ENCODE measurements at places on chromosomes 3 and 15. TPM values are rescaled to one million over a fixed set of nuclear protein-coding genes. Genes with fewer than 3 reads are reported as not detected.

DNA sequence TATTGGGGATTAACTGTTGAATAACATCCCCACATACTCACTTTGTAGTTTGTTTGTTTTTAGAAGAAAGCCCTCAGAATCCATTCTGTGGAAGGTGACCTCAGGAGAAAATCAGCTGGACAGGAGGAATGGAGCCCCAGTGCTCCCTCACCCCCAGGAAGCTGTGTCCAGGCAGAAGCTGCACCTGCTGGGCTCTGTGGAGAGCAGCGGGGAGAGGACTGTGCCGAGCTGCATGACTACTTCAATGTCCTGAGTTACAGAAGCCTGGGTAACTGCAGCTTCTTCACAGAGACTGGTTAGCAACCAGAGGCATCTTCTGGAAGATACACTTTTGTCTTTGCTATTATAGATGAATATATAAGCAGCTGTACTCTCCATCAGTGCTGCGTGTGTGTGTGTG lies 14.0 kb downstream of the TIGIT start:
- no peak for DNase-seq
- no peaks in the 10 kb centered on the region for H3K27me3 ChIP-seq
- H3K36me3 ChIP-seq = no peaks in the 10 kb centered on the region
- no peak overlapping the region for H3K4me3 ChIP-seq

GRCh38 chr3:37210230-37210629 lies 35.8 kb upstream of the LRRFIP2 start:
- H3K27ac ChIP-seq = no peak overlapping the region
- H3K4me1 ChIP-seq = no peaks in the 10 kb centered on the region

GRCh38 chr15:65783872-65784271 lies 8.2 kb downstream of the DENND4A start:
- no peaks in the 10 kb centered on the region for H3K36me3 ChIP-seq
- no peaks in the 10 kb centered on the region for H3K27me3 ChIP-seq
- no peak overlapping the region for H3K4me3 ChIP-seq
- peaks cover 53% of the 10 kb centered on the region for H3K4me1 ChIP-seq
- DNase-seq = no peak

DNA sequence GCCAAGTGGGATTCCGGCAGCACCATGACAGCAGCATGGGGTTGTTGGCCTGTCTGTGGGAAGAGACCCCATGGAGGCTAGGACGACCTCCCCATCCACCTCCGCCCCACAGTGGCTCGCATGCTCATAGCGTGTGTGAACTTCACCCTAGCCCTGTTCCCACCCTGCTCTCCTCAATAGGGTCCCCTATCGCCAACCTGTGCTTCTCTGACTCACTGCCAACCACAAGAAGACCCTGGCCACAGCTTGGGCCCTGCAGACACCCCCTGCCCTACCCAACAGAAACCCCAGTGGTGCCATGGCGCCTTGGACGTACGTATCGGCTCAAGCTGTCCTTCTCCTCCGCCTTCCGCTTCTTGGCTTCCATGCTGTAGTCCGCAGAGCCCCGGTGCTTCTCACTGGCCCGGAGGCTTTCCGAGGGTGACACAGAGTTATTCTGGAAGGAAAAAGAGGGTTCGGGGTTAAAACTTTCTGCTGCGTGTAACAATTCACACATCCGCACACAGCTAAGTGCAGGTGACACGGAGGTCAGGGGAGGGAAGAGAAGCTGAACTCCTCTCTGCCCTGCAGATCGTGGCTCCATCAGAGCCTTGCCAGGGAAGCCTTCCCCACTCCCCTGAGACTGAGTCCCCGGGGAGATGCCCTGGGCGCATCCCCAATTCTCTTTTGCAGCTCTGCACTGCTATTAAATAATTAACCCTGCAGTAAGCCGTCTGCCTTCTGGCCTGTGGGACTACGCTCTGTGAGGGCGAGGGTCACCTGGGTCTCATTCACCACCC lies 37.3 kb downstream of the TLE3 start:
- H3K4me3 ChIP-seq = no peak overlapping the region
- no peak overlapping the region for H3K27ac ChIP-seq
- H3K27me3 ChIP-seq = no peaks in the 10 kb centered on the region

DNA sequence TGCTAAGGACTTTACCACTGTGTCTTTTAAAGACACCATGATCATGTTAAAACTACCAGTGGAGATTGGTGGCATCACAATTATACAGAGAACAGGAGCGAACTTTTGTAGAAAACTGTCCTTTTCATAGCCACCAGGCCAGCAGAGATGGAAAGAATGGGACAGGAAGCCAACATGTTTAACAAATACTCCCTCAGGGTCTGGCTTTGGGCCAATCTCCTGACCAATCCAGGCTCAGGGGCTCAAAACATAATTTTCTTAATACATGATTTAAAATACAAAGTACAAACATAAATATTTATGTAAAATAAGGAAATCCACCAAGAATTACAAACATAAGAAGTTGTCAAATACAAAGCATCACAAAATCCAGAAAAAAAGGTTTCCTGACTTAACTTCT lies 266.0 kb downstream of the VPS13C start:
- H3K36me3 ChIP-seq = no peaks in the 10 kb centered on the region
- no peaks in the 10 kb centered on the region for H3K27me3 ChIP-seq
- H3K4me1 ChIP-seq = no peaks in the 10 kb centered on the region
- no peak for DNase-seq

The GPR160 gene
- total RNA-seq = 31.9 TPM

The RTP3 gene
- total RNA-seq = not detected

The HDGFL3 gene
- total RNA-seq = 22.7 TPM

The GOLGA8T gene
- total RNA-seq = not detected

The ANXA2 gene
- 265 TPM for total RNA-seq

Data from body of pancreas (tissue), 4 donors.